ENCODE measurements at places on chromosomes 3 and 15. TPM values are rescaled to one million over a fixed set of nuclear protein-coding genes. Genes with fewer than 3 reads are reported as not detected.

- H3K36me3 ChIP-seq = no peaks in the 10 kb centered on the region
- no peak for DNase-seq
- no peaks in the 10 kb centered on the region for H3K4me1 ChIP-seq
- no peaks in the 10 kb centered on the region for H3K27me3 ChIP-seq
- no peak overlapping the region for H3K4me3 ChIP-seq
- no peak overlapping the region for H3K27ac ChIP-seq
Observed at GRCh38 chr3:126516152-126516935, 1.2 kb downstream of the UROC1 start.

SLC22A14 gene
- 0.28 TPM for total RNA-seq

GRCh38 chr15:29826908-29827820 lies 4.9 kb upstream of the TJP1 start:
- peaks cover 14% of the 10 kb centered on the region for H3K4me1 ChIP-seq
- H3K36me3 ChIP-seq = peaks cover 7% of the 10 kb centered on the region
- H3K27ac ChIP-seq = peak overlapping the region; percentile 51
- peaks cover 30% of the 10 kb centered on the region for H3K27me3 ChIP-seq

DNA sequence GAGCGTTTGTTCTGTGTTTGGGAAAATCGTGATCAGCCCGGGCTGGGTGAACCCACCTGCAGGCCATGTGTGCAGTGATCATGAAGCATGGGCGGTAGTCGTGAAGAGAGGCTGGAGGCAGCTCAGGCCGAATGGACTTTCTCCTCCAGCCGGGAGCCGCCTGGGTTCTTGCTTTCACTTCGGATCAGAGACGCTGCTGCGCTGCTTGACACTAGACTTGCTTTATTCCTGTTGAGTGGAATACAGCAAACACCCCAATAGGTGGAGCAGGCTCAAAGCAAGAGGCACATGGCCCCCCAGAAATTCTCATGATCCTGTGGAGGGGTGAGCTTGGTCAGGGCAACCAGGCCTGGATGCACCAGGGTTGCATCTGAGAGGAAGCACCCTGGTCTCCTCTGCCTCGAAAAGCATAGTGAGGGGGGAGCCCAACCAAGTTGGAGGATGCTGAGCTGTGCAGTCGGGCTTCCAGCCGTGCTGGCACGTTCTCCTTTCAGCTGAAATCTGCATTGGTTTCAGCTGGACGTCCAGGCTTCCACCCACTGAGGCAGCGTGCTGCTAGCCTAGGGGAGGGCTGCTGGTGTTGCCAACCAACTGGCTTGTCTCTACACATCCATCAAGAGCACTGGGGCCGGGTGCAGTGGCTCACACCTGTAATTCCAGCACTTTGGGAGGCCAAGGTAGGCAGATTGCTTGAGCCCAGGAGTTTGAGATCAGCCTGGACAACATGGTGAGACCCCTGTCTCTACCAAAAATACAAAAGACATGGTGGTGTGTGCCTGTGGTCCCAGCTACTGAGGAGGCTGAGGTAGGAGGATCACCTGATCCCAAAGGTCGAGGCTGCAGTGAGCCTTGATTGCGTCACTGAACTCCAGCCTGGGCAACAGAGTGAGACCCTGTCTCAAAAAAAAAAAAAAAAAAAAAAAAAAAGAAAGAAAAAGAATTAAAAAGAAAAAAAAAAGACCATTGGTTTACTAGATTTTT lies 2.8 kb upstream of the NRROS start:
- DNase-seq = no peak
- H3K27ac ChIP-seq = peak overlapping the region; percentile 94
- no peaks in the 10 kb centered on the region for H3K27me3 ChIP-seq
- H3K36me3 ChIP-seq = no peaks in the 10 kb centered on the region
- peak overlapping the region; percentile 51 for H3K4me3 ChIP-seq
- H3K4me1 ChIP-seq = peaks cover 69% of the 10 kb centered on the region

DNA sequence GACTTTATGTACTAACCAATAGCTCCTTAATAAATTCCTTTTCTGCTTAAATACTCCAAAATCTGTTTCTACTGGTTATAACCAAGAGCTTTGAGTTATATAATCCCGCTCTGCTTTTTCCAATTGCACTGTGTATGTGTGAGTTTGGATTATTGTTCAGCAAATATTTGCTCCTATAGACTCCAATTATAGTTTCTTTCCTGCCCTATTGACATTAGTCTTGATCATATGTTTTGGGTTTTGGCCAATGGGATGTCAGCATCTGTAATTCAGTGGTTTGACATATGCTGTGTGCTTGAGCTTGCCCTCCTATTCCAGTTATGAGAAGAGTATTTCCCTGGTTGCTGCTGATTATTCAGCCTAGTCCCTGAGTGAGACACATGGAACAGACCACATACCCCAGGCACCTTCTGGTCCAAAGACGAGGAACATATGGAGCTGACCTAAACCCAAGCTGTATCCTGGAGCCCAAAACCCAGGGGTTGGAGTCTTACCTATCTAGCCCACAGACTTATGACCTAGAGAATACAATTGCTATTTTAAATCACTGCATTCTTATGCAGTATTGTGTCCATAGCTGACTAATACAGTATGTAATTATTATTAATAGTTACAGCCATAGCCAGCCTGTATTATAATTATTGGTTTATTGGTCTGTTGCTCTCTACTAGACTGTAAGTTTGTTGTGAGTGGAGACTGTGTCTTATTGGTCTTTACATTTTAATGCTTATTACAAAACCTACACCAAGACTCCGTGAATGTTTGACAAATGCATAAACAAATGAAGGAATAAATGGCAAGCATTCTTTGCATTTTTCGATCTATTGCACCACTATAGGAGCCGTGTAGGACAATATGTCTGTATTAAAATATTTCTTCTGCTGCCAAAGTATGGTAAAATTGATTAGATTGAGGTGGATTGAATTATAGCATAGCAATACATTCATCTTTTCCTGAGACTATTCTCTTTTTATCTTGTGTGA lies 11.7 kb upstream of the ZNF280D start:
- no peak for DNase-seq
- no peaks in the 10 kb centered on the region for H3K4me1 ChIP-seq
- H3K4me3 ChIP-seq = no peak overlapping the region
- no peaks in the 10 kb centered on the region for H3K36me3 ChIP-seq

DNA sequence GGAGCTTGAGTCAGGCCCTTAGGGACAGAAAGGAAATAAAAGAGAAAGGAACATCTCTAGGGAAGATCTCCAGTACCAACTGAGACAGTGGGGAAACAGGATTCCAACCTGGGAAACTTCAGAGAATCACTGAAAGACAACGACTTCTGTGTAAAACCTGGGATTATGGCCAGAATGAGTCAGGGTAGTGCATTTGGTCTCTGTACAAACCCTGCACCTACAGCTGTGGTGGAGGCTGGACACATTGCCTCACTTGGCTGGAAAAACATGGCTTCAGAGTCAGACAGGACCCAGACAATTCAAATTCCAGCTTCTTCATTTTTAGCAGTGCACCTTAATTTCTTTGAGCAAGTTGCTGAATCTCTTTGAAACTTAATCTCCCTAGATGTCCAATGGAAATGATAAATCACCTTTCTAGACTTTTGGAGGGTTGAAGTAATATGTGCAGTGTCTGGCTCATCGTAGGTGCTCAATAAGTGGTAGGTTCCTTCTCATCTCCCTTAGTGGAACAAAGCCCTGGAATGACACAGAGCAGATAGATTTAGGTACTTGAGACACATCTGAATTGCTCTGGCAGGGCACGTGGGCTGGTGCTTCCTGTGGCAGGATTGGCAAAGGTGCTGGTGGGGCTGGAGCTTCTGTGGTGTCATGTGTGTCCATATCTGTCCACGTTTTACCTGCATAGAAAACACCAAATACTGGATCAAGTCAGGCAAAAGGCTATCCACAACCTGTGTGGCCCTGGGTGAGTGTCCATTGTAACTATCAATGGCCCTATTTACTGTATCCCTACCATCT lies 6.1 kb upstream of the CLSTN2 start:
- peaks cover 25% of the 10 kb centered on the region for H3K27me3 ChIP-seq
- no peak overlapping the region for H3K27ac ChIP-seq
- H3K36me3 ChIP-seq = no peaks in the 10 kb centered on the region
- H3K4me3 ChIP-seq = no peak overlapping the region

DNA sequence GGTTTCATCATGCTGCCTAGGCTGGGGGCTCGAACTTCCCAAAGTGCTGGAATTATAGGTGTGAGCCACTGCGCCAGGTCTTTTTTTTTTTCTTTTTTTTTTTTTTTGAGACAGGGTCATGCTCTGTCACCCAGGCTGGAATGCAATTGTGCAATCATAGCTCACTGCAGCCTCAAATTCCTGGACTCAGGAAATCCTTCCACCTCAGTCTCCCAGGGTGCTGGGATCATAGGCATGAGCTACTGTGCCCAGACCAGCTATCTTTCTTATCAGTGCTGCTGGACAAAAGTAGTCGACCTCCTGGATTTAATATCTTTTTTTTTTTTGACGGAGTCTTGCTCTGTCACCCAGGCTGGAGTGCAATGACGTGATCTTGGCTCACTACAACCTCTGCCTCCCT lies 60.8 kb downstream of the TFDP2 start:
- H3K36me3 ChIP-seq = no peaks in the 10 kb centered on the region
- no peak overlapping the region for H3K27ac ChIP-seq
- H3K4me1 ChIP-seq = peaks cover 14% of the 10 kb centered on the region
- no peak for DNase-seq
- H3K4me3 ChIP-seq = no peak overlapping the region

COL7A1 gene
- total RNA-seq = 1.5 TPM

- no peak for DNase-seq
- no peaks in the 10 kb centered on the region for H3K27me3 ChIP-seq
- H3K27ac ChIP-seq = no peak overlapping the region
Observed at GRCh38 chr3:61239871-61240270, 11.4 kb downstream of the FHIT start.

APPL1 gene
- 27.8 TPM for total RNA-seq

VIPR1 gene
- not detected for total RNA-seq

GRCh38 chr3:143648708-143649107 lies 199.6 kb downstream of the SLC9A9 start:
- peaks cover 9% of the 10 kb centered on the region for H3K36me3 ChIP-seq
- H3K4me3 ChIP-seq = no peak overlapping the region
- peaks cover 3% of the 10 kb centered on the region for H3K4me1 ChIP-seq
- no peak for DNase-seq
- H3K27ac ChIP-seq = no peak overlapping the region

TTLL13 gene
- total RNA-seq = not detected

CCR8 gene
- total RNA-seq = not detected

- H3K4me1 ChIP-seq = peaks cover 59% of the 10 kb centered on the region
- peak overlapping the region; percentile 25 for H3K4me3 ChIP-seq
- peaks cover 21% of the 10 kb centered on the region for H3K36me3 ChIP-seq
- H3K27me3 ChIP-seq = no peaks in the 10 kb centered on the region
- H3K27ac ChIP-seq = peak overlapping the region; percentile 43
- no peak for DNase-seq
Observed at GRCh38 chr3:196236223-196236622, 19.9 kb downstream of the SLC51A start.

FES gene
- total RNA-seq = 140 TPM

DNA sequence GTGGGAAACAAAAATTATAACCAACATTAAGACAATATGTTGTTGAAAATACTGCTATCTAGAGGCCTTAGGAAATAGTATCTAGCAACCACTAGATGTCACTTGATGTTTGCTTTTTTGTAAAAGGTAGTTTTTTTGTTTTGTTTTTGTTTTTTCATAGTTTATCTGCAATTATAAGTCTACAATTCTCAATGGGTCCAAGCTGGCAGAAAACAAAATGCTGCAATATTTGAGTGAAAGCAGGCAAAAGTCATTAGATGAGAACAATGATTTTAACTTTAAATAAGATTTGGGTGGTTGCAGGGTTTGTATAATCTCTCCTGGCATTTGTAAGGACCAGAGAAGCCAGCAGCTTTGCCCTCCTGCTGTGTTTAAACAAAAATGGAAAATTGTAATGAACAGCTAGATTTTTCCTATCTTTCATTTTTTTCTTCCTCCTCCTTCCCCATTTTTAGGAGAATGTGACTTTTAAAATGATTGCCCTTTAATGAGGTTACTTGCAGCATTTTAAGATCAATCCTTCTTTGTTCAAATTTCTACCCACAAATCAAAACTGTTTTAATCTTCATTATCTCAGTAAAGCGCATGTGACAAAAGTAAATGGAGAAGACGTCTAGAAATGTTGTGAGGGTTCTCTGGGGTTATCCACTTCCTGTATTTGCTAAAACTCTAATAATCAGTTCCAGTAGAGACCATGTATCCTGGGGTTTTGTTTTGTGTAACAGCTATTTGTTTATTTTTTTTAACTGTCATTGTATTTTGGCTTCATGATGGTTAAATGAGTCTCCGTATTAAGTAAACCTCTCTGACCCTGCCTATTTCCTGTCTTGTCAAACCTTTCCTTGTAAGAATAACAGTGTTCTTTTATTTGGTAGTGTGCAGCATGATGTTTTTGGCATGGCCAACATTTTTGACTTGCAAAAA lies 27.3 kb downstream of the DUT start:
- no peaks in the 10 kb centered on the region for H3K27me3 ChIP-seq
- H3K4me1 ChIP-seq = peaks cover 5% of the 10 kb centered on the region
- no peak for DNase-seq
- no peaks in the 10 kb centered on the region for H3K36me3 ChIP-seq
- no peak overlapping the region for H3K27ac ChIP-seq

DAPK2 gene
- 0.76 TPM for total RNA-seq

DNA sequence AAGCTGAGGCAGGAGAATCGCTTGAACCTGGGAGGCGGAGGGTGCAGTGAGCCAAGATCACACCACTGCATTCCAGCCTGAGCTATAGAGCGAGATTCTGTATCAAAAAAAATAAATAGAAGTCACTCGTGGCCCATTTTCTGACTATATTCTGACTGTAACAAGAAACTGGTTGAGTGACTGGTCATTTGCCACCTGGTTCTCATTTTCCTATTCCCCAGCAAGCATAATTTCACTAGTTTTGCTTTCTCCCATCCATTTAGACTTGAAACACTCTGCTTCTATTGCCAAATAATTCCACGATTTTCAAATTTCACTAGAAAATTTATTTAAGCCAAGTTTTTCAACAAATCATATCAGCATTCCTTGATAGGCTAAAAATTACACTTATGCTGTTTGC lies 40.7 kb downstream of the C3orf70 start:
- peaks cover 8% of the 10 kb centered on the region for H3K27me3 ChIP-seq
- no peak for DNase-seq
- H3K4me1 ChIP-seq = no peaks in the 10 kb centered on the region
- no peaks in the 10 kb centered on the region for H3K36me3 ChIP-seq

INTS14 gene
- total RNA-seq = 51.1 TPM

GRCh38 chr3:28994161-28994905 lies 286.5 kb upstream of the RBMS3 start:
- DNase-seq = no peak
- H3K4me3 ChIP-seq = no peak overlapping the region
- H3K27ac ChIP-seq = no peak overlapping the region
- H3K4me1 ChIP-seq = no peaks in the 10 kb centered on the region
- H3K36me3 ChIP-seq = no peaks in the 10 kb centered on the region

- H3K4me3 ChIP-seq = no peak overlapping the region
- H3K27ac ChIP-seq = no peak overlapping the region
- peaks cover 16% of the 10 kb centered on the region for H3K4me1 ChIP-seq
Observed at GRCh38 chr15:45276831-45277230, 24.8 kb downstream of the SLC28A2 start.

- peaks cover 16% of the 10 kb centered on the region for H3K4me1 ChIP-seq
- peak overlapping the region; percentile 40 for H3K4me3 ChIP-seq
- H3K27ac ChIP-seq = no peak overlapping the region
- no peaks in the 10 kb centered on the region for H3K36me3 ChIP-seq
Observed at GRCh38 chr15:68843425-68844311, 23.0 kb upstream of the ANP32A start.
